ENCODE measurements at places on chromosomes 2 and 18.

- DNase-seq = no peak
Observed at GRCh38 chr2:143974262-143974661, 545.7 kb downstream of the ZEB2 start.

DNA sequence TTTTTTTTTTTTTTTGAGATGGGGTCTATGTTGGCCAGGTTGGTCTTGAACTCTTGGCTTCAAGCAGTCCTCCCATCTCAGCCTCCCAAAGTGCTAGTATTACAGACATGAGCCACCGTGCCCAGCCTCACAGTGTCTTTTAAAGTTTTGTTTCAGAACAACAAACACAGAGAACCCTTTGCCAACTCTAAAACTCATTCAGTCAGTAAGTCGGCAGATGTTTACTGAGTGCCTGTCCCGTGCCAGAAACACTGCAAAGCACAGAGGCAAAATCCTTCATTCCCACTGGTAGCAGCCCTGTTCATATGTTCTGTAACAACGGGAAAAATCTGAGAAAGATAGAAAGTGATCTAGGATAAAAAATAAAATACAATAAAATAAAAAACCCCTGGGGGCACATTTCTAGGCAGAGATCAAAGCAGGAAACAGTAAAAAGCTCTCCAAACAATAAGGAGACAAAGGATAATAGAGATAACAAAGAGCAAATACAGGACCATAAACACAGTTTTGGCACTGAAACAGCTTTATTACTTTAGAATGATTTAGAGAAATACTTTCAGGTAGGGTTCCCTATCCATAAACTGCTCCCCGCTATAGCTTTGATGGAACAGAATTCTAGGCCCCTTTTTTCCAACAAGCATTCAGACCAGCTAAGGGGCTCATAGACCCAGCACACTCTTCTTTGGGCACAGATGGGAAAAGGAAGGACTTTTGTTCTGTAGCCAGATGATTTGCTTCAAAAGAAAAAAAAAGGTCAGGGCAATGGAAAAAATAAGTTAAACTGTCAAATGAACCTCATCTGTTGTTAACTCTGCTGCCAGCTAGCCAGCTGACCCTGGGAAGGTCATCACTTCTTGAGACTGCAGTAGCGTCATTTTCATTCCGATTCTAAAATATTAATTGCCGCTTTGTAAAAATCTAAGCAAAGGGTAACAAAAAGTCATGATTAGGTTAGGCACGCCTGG lies 212.3 kb downstream of the CDH20 start:
- DNase-seq = no peak

- no peak for DNase-seq
Observed at GRCh38 chr18:62088156-62088555, 98.7 kb downstream of the PIGN start.

GRCh38 chr2:23456396-23456795 lies 71.4 kb downstream of the KLHL29 start:
- no peak for DNase-seq

- no peak for DNase-seq
Observed at GRCh38 chr18:59359576-59359952, 499 bp upstream of the LMAN1 start.
